Activated T-cell treated with anti-CD3 and anti-CD28 coated beads, Interleukin-2, amount 50 U/mL, for 1 hour (primary cell): ENCODE measurements at places on chromosomes 4 and X.

GRCh38 chrX:43655151-43656004, 721 bp upstream of the MAOA start:
- no peak for DNase-seq

DNA sequence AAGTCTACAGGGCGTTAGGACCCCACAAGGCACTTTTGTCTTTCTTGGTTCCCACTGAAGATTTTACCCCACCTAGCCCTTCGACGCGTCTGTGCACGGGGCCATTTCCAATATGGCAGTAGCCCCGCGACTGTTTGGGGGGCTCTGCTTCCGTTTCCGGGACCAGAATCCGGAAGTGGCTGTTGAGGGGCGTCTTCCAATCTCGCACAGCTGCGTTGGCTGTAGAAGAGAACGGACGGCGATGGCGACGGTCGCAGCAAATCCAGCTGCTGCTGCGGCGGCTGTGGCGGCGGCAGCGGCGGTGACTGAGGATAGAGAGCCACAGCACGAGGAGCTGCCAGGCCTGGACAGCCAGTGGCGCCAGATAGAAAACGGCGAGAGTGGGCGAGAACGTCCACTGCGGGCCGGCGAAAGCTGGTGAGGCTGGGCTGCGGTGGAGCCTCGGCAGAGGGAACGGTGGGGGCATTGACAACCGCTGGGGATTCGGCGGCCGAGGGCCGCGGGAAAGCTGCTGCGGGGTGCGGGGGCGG, at the start of gene USP11:
Gene USP11, plus strand, starts transcription at position 207 of the 530 bp plus-strand sequence. Its CDS starts 35 bp downstream, at position 242.
- no peak for DNase-seq

DNA sequence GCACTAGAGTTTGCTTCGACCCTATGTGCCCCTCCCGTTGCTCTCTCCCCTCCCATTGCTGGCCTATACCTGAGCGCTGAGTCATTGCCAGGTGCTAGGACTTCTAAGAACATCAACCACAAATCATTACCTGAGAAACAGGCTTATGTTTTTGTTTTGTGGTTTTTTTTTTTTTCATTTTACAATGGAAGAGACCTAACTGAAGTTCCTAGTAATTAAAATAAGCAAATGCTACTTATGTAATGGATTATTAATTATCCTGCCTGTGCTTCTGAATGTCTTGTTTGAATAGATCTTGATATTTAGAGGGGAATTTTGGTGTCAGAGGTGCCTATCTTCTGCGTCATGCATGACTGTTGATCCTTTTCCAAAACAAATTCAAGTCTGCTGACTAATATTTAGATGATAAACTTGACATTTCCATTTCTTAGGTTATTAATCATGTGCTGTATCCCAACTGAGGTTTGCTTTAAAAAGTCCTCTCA, 275.4 kb upstream of the CPEB2 start:
- no peak for DNase-seq

- no peak for DNase-seq
Measured at GRCh38 chr4:88356771-88357170, 21.9 kb upstream of the HERC6 start.

DNA sequence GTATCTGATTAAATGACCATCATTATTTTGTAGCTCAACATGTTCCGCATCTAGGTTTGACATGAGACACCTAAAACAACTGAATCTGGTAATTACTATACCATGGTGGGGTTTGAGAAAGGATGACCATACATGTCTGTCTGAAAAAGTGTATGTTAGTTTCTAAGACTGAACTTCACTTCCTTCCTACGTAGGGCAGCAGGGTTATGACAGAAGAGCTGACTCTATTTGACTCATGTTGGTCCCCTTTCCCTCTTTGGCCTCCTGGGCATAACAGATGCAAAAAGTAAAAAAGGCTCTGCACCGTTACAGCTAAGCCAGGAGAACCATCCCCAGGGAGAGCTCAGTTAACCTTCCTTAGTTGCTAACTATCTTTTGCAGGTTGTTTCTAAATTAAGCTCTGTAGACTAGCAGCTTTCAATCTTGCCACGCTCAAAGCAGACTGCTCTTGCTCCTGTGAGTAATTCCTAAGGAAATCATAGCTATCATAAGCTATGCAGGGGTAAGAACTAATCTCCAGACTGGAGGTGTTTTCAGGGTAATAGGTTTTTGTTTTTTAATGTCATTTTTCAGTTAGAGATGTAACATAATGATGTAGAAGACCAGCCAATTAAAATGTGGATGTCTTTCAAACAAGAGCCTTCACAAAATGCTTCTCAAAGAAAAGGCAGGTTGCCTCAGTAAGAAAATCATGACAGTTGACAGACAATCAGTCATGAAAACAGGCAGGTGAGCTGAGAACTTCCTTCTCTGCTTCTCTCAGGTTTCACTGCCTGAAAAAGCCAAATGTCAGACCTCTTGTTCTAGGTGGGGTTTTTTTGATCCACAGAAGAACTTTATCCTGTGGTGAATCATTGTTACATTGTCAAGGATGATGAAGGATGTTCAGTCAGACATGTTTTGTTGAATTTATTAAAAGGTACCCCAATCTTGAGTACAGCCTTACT, 66.9 kb upstream of the DAPP1 start:
- DNase-seq = no peak

GRCh38 chr4:120520761-120521160, 401.8 kb downstream of the PRDM5 start:
- no peak for DNase-seq

DNA sequence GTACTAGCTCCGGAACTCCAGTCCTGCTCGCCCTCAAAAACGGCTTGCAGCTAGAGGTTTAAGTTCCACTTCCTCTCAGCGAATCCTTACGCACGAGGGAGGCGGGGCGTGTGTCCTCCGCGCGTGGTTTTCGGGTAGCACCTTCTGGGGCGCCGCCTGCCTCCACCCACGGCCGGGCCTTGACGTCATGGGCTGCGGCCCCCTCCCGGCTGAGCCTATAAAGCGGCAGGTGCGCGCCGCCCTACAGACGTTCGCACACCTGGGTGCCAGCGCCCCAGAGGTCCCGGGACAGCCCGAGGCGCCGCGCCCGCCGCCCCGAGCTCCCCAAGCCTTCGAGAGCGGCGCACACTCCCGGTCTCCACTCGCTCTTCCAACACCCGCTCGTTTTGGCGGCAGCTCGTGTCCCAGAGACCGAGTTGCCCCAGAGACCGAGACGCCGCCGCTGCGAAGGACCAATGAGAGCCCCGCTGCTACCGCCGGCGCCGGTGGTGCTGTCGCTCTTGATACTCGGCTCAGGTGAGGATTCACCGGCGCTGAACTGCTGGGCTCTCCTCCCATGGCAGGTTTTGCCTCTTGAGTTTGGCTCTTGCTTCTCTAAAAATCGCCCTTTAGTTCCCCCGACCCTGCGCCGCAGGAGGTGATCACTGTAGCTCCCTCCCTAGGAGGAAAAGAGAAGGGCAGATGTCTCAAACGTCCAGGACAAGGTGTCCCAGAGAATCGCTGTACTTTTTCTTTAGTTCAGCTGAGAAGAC, at the start of gene AREG:
Gene AREG, plus strand, starts transcription at position 246 of the 752 bp plus-strand sequence. Its CDS starts 210 bp downstream, at position 456.
- DNase-seq = peak; percentile 95

- DNase-seq = no peak
Measured at GRCh38 chr4:73711989-73712388, 28.4 kb upstream of the CXCL8 start.
